Fibroblast of lung (primary cell): ENCODE measurements at places on chromosomes 1 and 21. TPM values are rescaled to one million over a fixed set of nuclear protein-coding genes. Genes with fewer than 3 reads are reported as not detected.

DNA sequence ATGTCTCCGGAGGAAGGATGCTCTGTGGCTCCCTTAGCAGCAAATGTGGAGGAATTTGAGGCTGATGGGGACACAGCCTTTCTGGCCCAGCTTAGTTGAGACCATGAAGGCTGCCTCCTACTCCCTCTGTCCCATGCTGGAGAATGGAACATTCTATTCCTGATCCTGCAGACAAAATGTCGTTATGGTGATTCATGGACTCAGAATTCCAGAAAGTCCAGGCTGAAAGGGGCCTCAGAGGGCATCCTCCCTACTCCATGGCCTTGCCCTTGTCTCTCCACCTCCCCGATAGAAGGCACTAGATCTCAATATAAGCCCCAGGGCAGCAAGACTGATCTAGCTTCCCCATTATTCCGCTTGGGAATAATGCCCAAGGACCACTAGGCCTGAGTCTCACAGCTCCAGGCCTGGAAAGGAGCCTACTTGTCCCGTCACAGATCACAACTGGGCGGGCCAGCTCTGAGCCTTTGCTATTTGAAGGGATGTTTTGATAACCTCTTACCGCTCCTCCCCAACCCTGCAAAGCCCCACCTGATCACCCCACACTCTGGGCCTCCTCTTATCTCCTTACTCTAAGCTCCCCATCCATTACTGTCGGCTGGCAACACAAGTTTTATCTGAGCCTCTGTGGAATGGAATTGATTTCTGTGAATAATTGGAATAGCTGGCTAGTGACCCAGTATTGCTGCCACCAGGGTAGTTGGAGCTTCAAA, 52.8 kb upstream of the TRABD2B start:
- no peak for DNase-seq

DNA sequence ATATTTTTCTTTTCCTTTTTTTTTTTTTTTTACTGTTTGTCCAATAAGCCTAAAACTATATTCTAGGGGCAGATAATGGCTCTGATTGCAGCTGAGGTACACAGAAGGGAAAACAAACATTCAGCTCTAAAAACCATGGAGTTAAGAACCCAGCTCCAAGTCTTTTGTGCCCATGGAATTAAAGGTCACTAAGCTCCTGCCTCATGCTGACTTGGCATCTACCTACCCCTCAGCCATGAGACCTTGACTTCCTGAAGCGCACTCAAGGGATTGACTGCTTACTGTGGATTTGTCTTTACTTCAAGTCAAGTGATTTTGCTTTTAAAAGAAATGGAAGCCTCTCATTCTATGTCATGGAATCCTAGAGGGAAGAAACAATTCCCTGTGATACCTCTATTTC, 192.3 kb downstream of the AMY1C start:
- no peak for DNase-seq

GRCh38 chr1:82007804-82008203, 207.1 kb downstream of the ADGRL2 start:
- DNase-seq: no peak

GRCh38 chr1:174080819-174081218, 58.7 kb upstream of the RC3H1 start:
- DNase-seq: no peak

GRCh38 chr1:76639181-76639580, 228.1 kb upstream of the ST6GALNAC5 start:
- no peak for DNase-seq

GRCh38 chr1:91912266-91912665, 26.3 kb upstream of the TGFBR3 start:
- DNase-seq: no peak

Gene OTUD7B
- polyA plus RNA-seq: 10.1 and 12.6 TPM in 2 replicates

Gene ACOT11
- polyA plus RNA-seq: 0.73 and 1.4 TPM in 2 replicates

Gene C1QA
- polyA plus RNA-seq: not detected in 2 replicates
